ENCODE measurements at places on chromosomes 1 and 21.
A peak's percentile ranks its signal among the peaks of the same experiment; 100 is the strongest.

DNA sequence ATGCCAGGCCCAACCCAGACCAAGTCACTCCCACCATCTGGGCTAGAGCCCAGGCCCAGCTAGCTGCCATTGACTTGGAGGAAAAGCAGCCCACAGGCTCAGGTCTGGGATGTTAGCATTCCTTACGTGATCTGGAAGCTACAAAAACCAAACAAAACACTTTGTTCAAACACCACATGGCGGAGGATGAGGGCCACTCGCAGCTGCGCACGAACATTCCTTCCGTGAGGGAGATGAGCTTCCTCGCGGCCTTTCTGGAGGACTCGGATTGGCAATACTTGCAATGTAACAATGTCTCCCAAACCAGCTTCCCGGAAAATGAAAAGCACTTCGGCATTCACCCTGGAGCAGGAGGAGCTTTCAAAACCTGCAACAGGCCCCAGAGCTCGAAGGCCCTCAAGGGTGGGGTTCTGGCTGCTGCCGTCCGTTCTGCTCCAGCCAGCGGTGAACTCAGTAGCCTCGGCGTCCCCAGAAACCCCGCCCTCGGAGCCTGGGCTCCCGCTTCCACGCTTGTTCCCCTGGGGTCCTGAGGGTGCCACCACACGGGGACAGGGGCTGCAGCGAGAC is 40.5 kb downstream of the COL6A1 start:
- no peak for DNase-seq

- no peak for DNase-seq
These were observed 2.0 kb downstream of the AHDC1 start for GRCh38 chr1:27601771-27602461.

DNA sequence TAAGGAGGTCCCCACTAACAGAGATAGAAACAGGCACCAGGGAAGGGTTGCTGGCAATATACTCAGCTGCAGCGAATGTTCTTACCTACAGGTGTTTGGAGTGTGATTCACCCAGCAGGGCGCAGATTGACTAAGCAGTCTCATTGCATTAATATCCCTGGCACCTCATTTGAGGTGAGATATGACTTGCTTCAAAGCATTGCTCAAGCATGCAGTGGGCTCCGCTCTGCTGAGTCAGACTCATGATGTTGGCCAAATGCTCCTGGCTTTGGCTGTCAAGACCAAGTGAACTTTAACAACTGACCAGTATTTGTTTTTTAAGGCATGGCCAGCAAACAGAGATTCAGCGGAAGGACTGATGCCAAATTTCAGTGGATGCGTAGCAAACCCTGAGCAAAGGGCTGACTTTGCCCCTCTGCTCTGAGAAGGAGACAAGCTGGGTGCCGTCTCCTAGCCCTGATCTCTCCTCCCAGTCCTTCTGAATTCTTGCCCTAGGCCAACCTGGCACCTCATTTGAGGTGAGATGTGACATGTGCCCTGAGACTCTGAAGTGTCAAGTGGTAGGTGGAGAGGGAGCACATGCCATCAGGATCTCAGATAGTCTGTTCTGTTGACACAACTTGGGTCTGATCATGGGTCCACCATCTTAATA is 187.1 kb upstream of the COA6 start:
- DNase-seq, result no peak

GRCh38 chr1:200911361-200911760 is 16.7 kb downstream of the INAVA start:
- no peak for DNase-seq

DNA sequence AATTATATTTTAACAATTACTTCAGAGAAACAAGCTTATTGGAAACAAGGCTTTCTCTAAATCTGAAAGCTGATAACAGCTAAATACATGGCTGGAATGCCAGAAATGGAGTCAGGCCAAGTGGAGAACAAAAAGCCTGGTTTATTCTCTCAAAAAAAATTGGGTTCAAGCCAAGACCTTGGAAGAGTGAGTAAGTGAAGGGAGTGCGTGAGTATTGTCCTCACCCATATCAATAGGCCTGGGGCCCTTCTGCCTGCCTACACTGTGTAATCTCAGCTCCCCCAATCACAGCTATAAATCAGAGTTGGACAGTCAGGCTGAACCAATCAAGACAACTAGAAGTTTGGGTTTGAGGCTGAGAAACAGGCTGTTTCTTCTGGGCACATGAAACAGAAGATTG is 7.4 kb downstream of the KYAT3 start:
- no peak for DNase-seq

DNA sequence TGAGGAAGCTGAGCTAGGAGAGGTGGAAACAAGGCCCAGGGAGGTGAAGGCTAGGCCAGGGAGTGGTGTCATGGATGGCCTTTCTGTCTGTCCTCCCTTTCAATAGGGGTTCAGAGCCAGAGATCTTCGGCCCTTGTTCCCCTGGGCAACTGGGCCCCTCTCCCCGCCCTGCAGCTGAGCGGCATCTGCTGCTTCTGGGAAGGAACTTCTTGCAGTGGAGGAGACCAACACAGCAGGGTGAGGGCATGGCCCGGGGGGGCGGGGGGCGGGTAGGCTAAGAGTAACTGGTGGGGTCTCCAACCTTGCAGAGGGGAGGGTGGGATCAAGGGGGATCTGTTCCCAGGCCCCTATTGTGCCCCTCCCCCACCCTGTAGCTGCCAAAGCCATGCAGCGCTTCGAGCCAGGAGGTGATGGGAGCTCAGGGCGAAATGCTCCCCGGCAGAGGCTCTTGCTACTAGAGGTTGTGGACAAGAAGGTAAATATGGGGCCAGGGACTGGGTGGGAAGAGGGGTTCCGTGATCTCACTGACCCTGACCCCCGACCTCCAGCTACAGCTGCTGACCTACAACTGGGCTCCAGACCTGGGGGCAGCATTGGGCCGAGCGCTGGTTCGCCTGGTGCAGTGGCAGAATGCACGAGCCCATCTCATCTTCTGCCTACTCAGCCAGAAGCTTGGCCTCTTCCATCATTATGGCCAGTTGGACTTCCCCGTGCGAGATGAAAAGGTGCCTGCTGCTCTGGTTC is 11.7 kb downstream of the HYI start:
- no peak for DNase-seq

- no peak for DNase-seq
These were observed 95.1 kb downstream of the JAK1 start for GRCh38 chr1:64871256-64871655.

DNA sequence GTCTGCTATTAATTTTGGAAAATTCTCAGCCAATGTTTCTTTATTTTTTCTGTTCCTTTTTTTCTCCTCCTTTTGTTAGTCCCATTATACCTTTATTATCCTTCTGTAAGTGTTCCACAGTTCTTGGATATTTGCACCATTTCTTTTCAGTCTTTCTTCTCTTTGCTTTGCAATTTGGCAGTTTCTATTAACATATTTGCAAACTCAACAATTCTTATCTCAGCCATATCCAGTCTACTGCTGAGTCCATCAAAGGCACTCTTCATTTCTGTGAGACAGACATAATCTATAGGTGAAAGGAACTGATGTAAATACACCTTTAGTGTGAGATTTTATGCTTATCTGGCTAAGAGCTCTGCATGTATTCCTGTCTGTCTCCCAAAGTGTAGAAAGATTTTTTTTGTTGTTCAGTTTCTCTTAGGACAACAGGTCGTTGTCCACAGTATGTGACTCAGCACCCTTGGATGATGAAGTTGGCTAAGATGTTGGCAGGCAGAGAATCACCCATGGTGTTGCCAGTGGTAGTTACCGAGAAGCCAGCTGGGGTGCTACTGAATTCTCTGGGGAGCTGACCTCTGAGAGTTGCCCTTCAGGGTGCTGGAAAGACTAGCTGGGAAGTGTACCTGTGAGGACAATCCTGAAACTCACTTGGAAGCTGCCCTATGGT is 38.4 kb downstream of the LEPR start:
- no peak for DNase-seq

GRCh38 chr21:14773777-14774345 is 227.7 kb upstream of the SAMSN1 start:
- peak; percentile 36 for DNase-seq

GRCh38 chr1:117605164-117605773 is 579 bp upstream of the TENT5C start:
- no peak for DNase-seq

- DNase-seq, result no peak
These were observed 902.1 kb downstream of the MRPL39 start for GRCh38 chr21:24705201-24705600.

DNA sequence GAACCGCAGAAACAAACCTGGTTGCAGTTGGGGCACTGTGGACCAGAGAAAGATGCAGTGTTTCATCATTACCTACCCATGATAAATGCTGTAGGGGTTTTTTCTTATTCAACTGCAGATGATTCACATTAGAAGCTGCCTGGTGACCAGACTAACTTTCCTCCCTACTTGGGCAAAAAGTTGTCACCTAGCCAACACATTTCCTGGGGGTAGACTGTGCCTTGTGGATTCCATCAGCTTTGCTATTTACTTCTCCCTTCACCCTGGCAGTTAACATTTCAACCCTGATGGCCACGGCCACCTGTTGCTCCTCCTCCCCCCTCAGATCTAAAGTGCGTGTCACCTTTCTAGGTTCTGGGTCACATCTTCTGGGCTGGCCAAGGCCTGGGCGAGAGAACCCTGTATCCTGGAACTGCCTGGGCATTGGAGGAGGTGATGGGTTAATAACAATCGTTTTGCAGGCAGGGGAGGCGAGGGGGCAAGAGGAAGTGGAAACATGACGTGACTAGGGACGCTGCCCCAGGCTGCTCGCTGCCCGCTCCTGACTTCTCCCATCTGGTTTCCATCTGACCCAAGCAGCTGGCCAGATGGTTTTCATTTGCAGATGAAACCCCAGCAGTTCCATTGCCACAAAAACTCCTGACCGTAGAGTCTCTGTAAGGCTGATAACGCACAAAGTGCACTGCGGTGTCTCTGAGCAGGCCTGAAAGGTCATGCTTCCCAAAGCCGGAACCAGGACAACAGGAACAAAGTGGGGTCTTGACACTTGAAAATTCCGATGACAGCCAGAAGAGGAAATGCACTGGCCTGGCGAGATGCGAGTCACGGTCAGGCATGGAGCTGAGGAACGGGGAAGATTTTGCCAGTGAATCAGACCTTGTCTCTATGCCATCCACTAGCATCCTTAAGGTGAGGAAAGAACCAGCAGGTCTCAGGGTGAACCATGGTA is 36.6 kb downstream of the CAPZB start:
- DNase-seq, result no peak

DNA sequence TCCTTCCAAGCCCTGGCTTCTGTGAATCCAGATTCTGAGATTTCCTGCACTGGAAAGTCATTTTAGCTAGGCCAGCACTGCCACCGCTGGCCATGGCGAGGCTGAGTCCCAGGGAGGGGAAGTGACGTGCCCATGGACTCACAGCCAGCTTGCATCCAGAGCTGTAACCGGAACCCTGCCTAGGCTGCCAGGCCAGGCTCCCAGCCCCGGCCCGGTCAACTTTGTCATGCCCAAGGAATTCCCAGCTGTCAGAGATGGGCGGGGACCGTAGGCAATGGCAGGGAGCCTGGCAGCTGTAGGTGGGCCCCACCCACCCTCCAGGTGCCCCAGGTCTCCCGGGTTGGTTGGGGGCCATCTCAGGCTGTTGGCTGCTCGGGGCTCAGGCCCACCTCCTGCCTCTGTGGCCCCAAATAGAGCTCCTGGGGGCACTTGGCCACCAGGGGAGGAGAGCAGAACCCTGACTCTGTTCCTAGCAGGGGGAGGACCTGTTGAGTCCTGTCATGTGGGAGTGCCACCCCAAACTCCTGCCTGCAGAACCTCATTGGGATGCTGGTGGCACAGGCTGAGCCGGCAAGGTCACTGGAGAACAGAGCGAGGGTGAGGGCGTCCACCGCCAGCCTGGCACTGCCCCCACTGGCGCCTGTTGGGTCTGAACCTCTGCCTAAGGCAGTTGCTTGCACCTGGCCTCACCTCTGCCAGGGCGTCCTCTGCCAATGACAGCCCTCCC is 57.8 kb downstream of the FOXO6 start:
- no peak for DNase-seq

GRCh38 chr1:152870831-152871730 is 7.0 kb upstream of the SMCP start:
- DNase-seq, result no peak

DNA sequence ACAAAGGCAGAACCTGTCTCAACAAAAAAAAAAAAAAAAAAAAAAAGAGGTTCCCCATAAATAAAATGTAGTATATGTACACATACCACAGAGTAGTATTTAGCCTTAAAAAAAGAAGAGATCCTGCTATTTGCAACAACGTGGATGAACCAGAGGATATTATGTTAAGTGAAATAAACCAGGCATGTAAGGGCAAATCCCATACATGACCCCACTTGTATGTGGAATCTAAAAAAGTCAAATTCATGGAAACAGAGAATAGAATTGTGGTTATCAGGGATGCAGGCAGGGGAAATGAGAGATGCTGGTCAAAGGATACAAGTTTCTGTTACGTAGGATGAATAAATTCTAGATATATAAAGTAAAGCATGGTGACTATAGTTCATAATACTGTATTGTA is 16.7 kb downstream of the SLC44A3 start:
- no peak for DNase-seq

DNA sequence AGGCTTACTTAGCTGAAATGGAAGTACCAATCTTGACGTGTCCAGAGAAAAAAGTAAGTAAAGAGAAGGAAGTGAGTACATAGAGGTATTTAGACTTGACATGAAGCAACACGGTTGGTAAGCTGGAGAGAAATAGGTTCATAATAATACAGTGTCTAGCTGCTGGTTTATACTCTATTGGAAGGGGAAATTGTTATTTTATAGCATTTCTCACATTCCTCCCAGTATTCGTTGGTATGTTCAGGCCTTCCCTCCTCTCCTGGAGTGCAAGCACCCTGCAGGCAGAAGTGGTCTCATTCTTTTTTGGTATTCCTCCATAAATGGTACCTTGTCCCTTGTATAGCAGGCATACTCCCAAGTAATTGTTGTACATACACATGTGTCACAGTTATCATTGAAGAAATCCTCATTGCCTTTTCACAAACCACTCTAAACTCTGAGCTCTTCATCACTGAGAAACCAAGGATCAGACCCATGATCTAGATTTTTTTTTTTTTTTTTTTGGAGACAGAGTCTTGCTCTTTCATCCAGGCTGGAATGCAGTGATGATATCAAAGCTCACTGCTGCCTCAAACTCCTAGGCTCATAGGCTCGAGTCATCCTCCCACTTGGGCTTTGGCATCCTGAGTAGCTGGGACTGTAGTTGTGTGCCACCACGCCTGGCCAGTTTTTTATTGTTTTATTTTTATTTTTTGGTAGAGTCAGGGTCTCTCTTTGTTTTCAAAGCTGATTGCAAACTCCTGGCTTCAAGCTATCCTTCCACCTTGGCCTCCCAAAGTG is 9.8 kb upstream of the IPO9 start:
- no peak for DNase-seq

GRCh38 chr1:52911541-52911940 is 10.0 kb downstream of the ECHDC2 start:
- no peak for DNase-seq

DNA sequence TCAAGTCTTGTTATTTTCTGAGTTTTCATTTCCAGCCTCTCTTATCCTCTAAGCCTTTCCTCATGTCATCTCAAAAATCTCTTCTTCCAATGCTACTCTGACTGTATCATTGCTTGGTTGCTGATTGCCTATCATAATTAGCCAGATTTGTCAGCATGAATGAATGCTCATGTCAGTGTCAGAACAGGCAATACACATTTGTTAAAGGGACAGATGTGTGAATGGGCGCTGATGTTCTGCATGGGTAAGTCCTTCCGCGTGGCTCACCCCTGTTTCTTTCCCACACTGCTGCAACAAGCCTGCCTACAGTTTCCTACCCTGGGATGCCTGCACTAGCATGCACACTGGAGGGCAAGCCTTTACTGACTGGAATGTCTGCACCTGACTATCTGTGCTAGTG is 100.6 kb downstream of the RHOU start:
- DNase-seq, result no peak

GRCh38 chr1:229148041-229148671 is 122.8 kb upstream of the RAB4A start:
- no peak for DNase-seq

GRCh38 chr1:219443763-219444162 is 169.1 kb downstream of the ZC3H11B start:
- DNase-seq, result no peak

Measured in stimulated activated CD8-positive, alpha-beta memory T cell treated with anti-CD3 and anti-CD28 coated beads, Interleukin-7, amount 100 ng/mL, for 4 hours (primary cell).